ENCODE measurements at places on chromosomes 6 and 20. TPM values are rescaled to one million over a fixed set of nuclear protein-coding genes. Genes with fewer than 3 reads are reported as not detected.

POM121L2 gene
- not detected for total RNA-seq

RAD21L1 gene
- total RNA-seq = not detected

SYNDIG1 gene
- 2.6 TPM for total RNA-seq

GPSM3 gene
- total RNA-seq = 5.4 TPM

TRIM31 gene
- total RNA-seq = not detected

BPIFB1 gene
- total RNA-seq = not detected

NUP153 gene
- total RNA-seq = 25.3 TPM

XKR7 gene
- total RNA-seq = not detected

NRSN1 gene
- total RNA-seq = not detected

IRF4 gene
- total RNA-seq = not detected

CST7 gene
- total RNA-seq = not detected

TRAPPC3L gene
- not detected for total RNA-seq

ADGRF5 gene
- total RNA-seq = 0.65 TPM

BNIP5 gene
- total RNA-seq = not detected

MYLK2 gene
- not detected for total RNA-seq

DNAH8 gene
- total RNA-seq = not detected

RAET1L gene
- total RNA-seq = not detected

TOX2 gene
- 0.97 TPM for total RNA-seq

MYCT1 gene
- total RNA-seq = under 0.01 TPM

DLK2 gene
- total RNA-seq = 0.51 TPM

CD2AP gene
- total RNA-seq = 17.8 TPM

SGK2 gene
- total RNA-seq = not detected

HMGCLL1 gene
- not detected for total RNA-seq

CTNNBL1 gene
- total RNA-seq = 22.4 TPM

TFAP2C gene
- 12.3 TPM for total RNA-seq

ENPP5 gene
- not detected for total RNA-seq

SLC17A3 gene
- not detected for total RNA-seq

PLA2G7 gene
- not detected for total RNA-seq

MLN gene
- total RNA-seq = not detected

ELOVL2 gene
- 0.32 TPM for total RNA-seq

OTOR gene
- total RNA-seq = not detected

SLC32A1 gene
- total RNA-seq = not detected

ZNF391 gene
- total RNA-seq = 4.7 TPM

WFDC2 gene
- total RNA-seq = not detected

CD83 gene
- total RNA-seq = 5.1 TPM

RSPH9 gene
- total RNA-seq = not detected

ASIP gene
- not detected for total RNA-seq

SLC13A3 gene
- total RNA-seq = 0.89 TPM

PERP gene
- 24.8 TPM for total RNA-seq

SRMS gene
- total RNA-seq = not detected

SNPH gene
- 11.2 TPM for total RNA-seq

RTF2 gene
- total RNA-seq = 128 TPM

CSTF1 gene
- 69.3 TPM for total RNA-seq

ATP9A gene
- total RNA-seq = 14.2 TPM

IL17F gene
- total RNA-seq = not detected

GABRR1 gene
- not detected for total RNA-seq

CDH26 gene
- total RNA-seq = not detected

RRAGD gene
- not detected for total RNA-seq

RNF8 gene
- 21.6 TPM for total RNA-seq

TNFAIP3 gene
- 2.1 TPM for total RNA-seq

PLN gene
- total RNA-seq = not detected

DPPA5 gene
- not detected for total RNA-seq

PLCG1 gene
- 29.8 TPM for total RNA-seq

HMGA1 gene
- 243 TPM for total RNA-seq

FNDC1 gene
- 5.2 TPM for total RNA-seq

KIAA1755 gene
- total RNA-seq = 5.1 TPM
